ENCODE measurements at places on chromosomes 1 and 21.

GRCh38 chr1:235783148-235783776 lies 83.4 kb downstream of the LYST start:
- no peak overlapping the region for H3K4me3 ChIP-seq
- H3K36me3 ChIP-seq, result no peaks in the 10 kb centered on the region
- H3K27ac ChIP-seq, result no peak overlapping the region

DNA sequence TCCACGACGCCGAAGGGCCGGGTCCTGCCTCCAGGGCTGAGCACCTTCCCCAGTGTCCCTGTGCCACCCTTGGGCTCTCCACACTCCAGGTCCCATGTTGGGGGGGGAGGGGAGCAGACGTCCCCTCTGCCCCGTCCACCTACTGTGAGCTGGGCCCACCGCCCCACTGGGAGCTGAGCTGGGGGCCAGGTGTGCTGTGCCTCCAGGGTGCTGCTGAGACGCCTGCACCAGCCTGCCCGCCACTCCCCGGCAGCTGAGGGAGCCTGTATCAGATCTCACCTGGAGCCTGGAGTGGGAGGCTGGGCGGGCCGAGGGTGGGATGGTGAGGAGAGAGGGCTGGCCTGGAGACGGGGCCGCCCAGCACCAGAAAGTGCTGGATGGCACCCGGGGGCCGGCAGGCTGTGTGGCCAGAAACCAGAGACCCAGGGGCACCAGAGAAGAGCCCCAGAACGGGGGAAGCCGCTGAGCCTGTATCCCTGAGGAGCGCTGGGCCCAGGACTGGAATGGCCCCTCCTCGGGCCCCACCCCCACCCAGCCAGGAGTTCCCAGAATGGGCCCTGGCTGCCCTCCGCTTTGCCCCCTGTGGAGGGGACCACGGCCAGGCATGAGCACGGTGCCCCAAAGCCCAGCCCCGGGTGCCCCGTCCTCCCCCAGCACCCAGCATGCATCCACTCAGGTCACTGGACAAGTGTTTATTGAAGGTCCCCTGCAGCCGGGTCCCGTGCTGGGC lies 3.4 kb downstream of the TNFRSF18 start:
- no peaks in the 10 kb centered on the region for H3K27me3 ChIP-seq
- H3K4me1 ChIP-seq, result peaks cover 30% of the 10 kb centered on the region
- no peaks in the 10 kb centered on the region for H3K36me3 ChIP-seq
- DNase-seq, result no peak
- H3K27ac ChIP-seq, result no peak overlapping the region

GRCh38 chr1:67626861-67627235 lies 58.2 kb upstream of the GADD45A start:
- no peaks in the 10 kb centered on the region for H3K4me1 ChIP-seq
- H3K36me3 ChIP-seq, result no peaks in the 10 kb centered on the region
- H3K27ac ChIP-seq, result no peak overlapping the region
- H3K27me3 ChIP-seq, result no peaks in the 10 kb centered on the region
- DNase-seq, result no peak

GRCh38 chr1:238191170-238191569 lies 300.4 kb upstream of the ZP4 start:
- no peak overlapping the region for H3K27ac ChIP-seq
- H3K4me1 ChIP-seq, result no peaks in the 10 kb centered on the region
- no peak for DNase-seq
- H3K27me3 ChIP-seq, result no peaks in the 10 kb centered on the region
- no peaks in the 10 kb centered on the region for H3K36me3 ChIP-seq

DNA sequence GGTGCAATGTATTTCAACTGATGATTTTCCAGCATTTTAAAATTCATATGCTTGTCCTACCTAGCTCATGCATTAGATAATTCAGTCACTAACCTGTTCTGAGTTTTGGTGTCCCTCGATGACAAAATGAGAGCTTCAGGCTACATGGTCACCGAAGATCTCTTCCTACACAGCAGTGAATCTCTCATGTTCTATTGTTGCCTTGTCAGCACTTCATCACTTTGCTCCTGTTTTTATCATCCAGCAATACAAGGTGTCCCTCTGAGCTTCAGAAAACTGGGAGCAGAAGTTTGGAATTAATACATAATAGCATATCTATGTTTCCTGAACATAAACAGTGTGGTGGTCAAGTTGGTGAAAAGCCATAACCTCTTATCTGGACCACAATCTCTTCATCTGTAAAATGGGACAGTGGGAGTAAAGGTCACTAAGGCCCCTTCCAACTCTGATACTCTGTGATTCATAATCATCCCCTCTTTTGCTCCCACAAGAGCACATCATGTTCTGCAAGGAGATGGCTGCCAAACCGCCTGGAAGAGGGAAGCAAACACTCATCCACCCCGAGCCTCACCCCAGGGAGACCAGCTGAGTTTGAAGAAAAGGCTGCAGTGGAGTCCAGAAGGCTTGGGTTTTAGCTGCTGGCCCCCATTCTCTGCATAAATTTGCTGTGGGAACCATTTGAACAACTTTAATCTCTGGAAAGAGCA lies 137.9 kb upstream of the F3 start:
- no peak for DNase-seq
- no peaks in the 10 kb centered on the region for H3K27me3 ChIP-seq
- no peak overlapping the region for H3K4me3 ChIP-seq
- no peaks in the 10 kb centered on the region for H3K36me3 ChIP-seq
